NCI-H2107 (cell line): ENCODE measurements at places on chromosomes 5 and 9.

DNA sequence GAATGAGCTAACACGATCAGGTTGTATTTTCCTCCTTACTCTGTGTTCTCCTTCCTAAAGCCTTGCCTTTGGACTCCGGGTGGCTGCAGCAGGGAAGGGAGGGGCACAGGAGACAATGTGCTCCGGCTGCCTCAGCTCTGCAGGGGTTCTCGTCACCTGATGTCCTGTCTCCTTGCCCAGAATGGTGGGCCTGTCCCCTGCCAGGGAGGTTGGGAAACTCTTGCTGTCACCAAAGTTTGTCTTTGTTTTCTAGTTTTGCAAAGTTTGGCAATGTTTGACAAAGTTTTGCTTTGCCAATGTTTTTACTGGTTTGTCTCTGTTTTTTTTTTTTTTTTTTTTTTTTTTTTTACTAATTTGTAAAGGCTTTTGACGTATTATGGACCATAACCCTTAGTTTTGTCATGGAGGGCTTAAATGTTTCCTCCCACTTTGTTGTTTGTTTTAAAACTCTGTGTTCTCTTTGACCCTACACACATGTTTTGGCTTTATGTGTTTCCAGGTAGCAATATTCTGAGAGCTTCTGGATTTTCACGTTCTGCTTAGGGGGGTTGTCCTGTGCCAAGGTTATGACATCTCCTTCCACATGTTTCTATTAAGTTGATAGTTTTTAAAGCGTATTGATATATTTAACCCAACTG, 49.3 kb downstream of the GADD45G start:
- DNase-seq: no peak

- DNase-seq: no peak
Measured at GRCh38 chr9:567128-567746, 274.3 kb upstream of the DMRT1 start.

- DNase-seq: no peak
Measured at GRCh38 chr9:115944166-115944948, 209.2 kb upstream of the PAPPA start.

DNA sequence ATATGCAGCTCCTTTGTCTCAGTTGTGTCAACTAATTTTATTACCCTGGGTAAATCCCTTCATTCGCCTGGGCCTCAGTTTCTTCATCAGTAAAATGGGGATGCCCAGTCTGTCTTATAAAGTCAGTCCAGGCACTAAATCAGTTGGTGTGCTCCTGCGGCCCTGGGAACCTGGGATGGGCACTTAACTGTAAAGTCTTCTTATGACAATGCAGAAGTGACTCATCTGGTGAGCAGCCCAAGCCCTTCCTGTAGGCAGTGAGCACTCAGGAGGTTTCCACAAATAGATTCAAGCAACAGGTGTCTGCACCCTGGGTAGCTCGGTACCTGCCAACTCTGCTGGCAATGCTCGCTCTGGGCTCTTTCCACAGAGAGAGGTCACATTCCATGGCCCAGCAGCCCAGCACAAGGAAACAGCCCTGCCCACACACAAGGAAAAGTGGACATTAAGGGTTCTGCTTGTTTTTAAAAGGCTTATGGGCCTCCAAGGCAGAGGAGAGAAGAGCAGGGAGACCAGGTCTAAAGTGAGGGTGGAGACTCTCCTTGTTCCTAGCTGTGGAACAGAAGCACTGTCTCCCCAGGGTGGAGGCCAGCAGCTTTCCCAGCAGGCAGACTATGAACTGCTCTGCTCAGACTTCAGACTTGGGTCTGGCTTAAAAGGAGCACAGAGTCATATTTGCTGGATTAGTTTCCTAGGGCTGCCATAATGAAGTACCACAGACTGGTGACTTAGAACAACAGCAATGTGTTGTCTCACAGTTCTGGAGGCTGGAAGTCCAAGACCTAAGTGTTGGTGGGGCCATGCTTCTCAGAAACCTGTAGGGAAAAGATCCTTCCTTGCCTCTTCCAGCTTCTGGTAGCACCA, 89.7 kb upstream of the ADRA1B start:
- no peak for DNase-seq

GRCh38 chr5:65197531-65198455, 283.9 kb downstream of the ADAMTS6 start:
- no peak for DNase-seq

DNA sequence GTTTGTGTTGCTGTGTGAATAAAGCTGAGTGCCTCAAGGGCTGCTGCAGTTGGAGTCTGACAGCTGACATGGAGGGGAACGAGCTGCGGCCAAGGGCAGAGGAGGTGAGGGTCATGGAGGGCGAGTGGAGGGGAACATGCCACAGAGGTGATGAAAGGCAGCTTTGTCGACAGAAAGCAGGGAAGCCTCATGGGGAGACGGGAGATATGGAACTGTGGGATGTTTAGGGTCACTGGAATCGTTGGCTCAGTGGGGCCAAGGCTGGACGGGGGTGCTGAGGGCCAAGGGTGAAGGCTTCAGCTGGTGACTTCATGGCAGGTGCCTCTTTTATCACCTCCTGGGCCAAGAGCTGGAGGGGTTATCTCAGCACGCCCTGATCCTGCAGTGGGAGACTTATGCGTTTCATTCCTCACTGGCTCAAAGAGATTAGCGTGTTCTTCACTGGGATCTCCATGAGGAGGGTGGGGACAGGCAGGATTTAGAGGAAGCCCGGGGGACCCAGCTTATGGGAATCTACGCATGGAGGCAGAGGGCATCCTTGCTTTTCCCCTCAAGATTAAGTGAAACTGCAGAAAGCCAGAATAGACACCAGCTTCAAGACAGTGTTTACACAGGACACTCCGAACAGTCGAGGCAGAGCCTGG, 42.2 kb downstream of the FAM240B start:
- no peak for DNase-seq
